Femur (tissue), 1 donor: ENCODE measurements at places on chromosomes 1 and 21.
A peak's percentile ranks its signal among the peaks of the same experiment; 100 is the strongest.

- DNase-seq, result no peak
Measured at GRCh38 chr1:100452641-100453040, 85.3 kb upstream of the GPR88 start.

DNA sequence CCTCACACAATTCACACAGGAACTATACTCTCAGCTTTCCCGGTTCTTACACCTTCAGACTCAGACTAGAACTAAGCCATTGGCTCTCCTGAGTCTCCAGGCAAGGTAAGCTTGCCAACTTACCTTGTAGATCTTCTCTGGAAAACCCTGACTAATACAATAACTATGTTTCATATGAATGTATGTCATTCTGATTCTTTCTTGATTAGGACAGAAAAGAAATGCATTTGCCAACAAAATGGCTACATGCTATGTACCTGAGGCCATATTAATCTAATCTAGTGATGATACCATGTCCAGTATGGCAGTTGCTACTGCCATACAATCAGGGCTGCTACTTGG lies 9.8 kb upstream of the ZSWIM5 start:
- DNase-seq, result no peak

GRCh38 chr1:43227143-43227764 lies 42.5 kb upstream of the TMEM125 start:
- DNase-seq, result peak; percentile 85

GRCh38 chr1:36508257-36508656 lies 25.5 kb upstream of the CSF3R start:
- DNase-seq, result no peak

DNA sequence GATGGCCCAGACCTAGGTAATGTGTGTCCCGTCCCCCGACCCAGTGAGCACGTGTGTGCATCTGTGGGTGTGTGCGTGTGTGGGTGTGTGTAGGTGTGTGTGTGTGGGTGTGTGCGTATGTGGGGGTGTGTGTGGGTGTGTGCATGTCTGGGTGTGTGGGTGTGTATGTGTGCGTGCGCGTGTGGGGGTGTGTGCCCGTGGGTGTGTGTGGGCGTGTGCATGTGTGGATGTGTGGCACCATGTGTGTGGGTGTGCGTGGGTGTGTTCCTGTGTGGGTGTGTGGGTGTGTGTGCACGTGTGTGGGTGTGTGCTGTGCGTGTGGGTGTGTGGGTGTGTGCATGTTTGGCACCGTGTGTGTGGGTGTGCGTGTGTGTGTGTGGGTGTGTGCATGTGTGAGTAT lies 309.5 kb downstream of the KIF26B start:
- DNase-seq, result no peak

- DNase-seq, result peak; percentile 82
Measured at GRCh38 chr1:10494754-10495474, 20.2 kb downstream of the PEX14 start.

DNA sequence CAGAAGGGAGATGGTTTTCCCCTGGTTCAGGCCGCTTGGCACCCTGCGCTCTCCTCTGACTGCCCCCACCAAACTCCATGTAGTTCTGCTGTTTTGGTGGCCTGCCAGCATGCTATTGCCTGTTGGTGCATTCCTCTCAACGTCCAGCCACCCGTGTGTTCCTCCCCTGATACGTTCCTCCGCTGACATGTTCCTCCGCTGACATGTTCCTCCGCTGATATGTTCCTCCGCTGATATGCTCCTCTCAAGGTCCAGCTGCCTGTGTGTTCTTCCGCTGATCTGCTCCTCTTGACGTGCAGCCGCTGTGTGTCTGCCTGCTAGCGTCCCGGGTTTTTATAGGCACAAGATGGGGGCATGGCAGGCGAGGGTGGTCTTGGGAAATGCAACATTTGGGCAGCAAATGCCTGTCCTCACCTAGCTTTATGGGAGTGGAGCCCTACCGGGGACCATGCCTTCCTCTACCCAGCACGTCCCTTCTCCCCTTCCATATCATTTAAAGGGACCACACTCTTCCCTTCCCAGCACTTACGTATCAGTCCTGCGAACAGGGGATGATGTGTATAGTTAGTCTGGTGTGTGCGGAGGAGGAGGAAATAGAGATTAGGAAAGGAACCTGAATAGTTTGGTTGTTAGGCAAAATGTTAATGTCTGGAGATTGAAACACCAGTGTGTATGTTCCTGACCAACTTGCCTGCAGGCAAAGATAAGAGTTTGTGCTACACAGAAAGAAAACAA lies 40.6 kb upstream of the PLA2G5 start:
- no peak for DNase-seq

DNA sequence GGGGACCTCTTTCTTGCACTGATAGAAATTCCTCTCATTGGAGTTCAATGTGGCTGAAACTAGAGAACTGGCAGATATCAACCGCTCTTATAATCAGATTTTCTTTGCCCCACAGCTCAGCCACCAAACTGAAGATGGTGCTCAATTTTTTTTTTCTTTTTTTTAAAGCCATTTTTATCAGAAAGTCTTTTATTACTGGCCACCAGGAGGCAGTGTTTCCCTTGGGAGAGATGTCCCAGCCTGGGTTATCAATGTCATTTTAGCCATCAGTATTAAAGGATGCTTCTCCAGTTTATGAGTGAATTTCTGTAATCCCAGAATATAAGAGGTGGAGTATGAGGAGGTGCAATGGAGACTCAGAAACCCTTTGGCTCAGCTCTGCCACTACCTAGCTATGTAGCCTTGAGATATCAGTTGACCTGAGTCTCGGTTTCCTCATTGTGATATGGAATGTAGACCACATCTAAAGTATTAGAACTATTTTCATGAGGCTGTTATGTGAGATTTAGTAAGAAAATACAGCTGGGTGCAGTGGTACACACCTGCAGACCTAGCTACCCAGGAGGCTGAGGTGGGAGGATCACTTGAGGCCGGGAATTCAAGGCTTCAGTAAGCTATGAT lies 27.6 kb downstream of the CD244 start:
- DNase-seq, result no peak

GRCh38 chr1:15056515-15057285 lies 96.8 kb upstream of the TMEM51 start:
- DNase-seq, result no peak

- no peak for DNase-seq
Measured at GRCh38 chr21:32381571-32381970, 11.2 kb downstream of the URB1 start.

- DNase-seq, result no peak
Measured at GRCh38 chr21:35649186-35649585, 411.1 kb downstream of the SETD4 start.

GRCh38 chr1:225886159-225887029 lies 2.6 kb downstream of the LEFTY1 start:
- no peak for DNase-seq

DNA sequence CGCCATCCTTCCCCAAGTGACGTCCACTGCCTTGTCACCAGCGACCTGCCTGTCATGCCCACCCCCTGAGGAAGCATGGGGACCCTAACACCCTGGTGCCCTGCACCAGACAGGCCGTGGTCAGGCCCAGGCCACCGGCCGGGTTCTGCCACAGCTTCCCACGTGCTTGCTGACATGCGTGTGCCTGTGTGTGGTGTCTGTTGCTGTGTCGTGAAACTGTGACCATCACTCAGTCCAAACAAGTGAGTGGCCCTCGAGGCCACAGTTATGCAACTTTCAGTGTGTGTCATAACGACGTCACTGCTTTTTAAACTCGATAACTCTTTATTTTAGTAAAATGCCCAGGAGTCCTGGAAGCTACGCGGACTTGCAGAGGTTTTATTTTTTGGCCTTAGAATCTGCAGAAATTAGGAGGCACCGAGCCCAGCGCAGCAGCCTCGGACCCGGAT lies 8.5 kb upstream of the CTRC start:
- DNase-seq, result no peak

DNA sequence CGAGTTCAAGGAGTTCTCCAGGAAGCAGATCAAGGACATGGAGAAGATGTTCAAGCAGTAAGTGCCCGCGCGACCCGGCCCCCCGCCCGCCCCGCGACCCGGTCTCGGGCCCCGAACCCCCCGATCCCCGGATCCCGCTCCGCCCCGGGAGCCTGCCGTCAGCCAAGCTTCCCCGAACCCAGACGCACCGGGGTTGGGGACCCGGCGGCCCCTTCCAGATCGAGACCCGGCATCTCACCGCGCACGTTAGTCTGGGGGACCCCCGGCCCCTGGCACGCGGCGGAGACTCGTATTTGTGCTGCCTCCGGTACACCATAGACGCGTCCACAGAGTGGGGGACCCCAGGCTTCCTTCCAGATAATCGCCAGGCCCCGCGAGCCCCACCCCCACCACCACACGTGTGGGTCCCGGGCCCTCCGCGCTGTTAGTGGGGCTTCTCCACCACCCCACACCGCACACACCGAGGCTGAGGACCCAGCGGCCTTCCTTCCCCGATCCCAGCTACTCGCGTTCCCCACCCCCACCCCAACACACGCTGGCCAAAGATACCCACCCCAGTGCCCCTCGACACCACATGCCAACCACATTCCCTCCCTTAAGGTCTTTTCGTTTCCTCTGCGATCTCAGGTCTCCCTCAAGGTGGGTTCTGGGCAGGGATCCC lies 665 bp downstream of the EFHD2 start:
- no peak for DNase-seq

- DNase-seq, result no peak
Measured at GRCh38 chr1:234585330-234586055, 24.5 kb downstream of the IRF2BP2 start.

- no peak for DNase-seq
Measured at GRCh38 chr1:185996211-185996610, 262.0 kb downstream of the HMCN1 start.

DNA sequence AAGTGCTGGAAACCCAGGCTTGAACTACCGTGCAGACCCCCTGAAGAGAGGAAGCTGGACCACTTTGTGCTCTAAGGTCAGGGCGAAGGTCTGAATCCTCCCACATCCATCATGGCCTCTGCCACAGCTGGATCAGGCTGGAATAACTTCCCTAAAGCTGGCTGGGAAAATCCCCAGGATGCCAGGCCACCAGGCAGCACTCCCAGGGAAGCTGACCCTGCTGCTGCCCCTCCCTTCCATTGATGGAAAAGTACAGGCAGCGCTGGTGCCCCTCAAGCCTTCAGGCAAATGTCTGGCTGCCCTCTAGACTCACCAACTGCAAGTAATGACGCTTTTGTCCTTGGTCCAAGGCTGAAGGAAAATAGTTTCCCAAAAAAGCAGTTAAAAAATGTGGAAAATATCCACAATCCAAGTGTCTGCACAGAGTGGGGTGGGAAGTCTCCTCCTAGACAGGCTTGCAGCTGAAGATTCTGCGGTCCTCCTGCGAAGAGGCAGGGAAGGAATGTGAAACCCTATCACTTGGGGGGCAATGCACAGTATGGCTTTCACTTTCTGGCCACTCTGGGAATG lies 39.9 kb upstream of the TSPAN2 start:
- no peak for DNase-seq

DNA sequence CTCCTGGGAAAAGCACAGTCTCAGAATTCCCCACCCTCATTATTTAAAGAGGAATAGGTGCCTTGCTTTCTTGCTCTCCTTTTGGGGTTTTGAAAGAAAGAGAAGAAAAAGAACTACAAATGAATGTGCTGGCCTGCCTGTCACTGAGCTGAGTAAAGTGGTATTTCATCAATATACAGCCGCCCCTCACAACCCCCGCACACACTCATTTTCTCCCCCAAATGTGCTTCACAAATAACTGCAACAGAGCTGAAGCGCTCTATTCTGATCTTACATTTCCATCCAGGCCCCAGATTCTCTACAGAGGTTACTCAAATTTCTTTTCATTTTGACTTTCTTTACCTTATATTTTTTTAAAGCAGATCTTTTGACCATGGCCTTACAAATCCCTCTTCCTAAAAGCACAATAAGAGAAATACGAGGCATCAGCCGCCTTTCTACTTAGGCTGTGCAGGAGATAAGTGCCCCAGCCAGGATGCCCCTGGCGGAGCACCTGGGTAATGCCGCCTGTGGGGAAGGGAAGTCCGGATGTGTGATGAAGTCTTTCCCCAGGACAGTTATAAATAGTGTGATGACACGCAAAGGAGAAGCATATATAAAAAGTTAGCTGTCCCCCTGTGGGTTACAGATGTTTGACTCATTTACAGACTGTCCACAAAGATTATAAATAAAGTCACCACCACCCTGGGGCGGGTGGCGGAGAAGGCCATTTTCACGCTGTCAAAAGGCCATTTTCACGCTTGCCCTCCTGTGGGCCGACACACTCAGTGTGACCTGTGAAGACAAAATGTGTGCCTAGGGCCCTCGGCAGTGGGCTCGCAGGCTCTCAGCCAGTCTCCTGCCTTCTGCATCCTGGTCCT lies 6.5 kb downstream of the KCNN3 start:
- DNase-seq, result peak; percentile 57

DNA sequence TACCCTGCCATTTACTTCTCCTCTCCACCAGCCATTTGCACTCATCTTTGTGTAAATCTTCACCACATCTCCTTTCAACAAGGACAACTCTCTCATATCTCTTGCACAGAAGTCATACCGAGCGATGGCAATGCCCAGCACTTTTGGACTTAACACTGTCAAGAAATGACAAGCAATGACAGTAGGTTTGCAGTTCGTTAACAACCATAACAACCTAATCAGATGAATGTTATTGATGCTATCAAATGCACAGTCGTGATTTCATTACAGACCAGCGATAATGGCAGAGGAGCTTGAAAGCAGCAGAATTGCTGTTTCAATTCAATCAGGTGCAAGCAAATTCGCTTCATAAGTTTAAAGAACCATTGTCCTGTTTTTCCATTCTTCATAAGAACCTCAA lies 390.9 kb downstream of the VAV3 start:
- DNase-seq, result no peak

- DNase-seq, result no peak
Measured at GRCh38 chr1:110338309-110338885, 780 bp upstream of the RBM15 start.

- DNase-seq, result no peak
Measured at GRCh38 chr1:23953020-23953419, 6.6 kb upstream of the PNRC2 start.
